Central memory CD8-positive, alpha-beta T cell (primary cell): ENCODE measurements at places on chromosomes 3 and 15.

DNA sequence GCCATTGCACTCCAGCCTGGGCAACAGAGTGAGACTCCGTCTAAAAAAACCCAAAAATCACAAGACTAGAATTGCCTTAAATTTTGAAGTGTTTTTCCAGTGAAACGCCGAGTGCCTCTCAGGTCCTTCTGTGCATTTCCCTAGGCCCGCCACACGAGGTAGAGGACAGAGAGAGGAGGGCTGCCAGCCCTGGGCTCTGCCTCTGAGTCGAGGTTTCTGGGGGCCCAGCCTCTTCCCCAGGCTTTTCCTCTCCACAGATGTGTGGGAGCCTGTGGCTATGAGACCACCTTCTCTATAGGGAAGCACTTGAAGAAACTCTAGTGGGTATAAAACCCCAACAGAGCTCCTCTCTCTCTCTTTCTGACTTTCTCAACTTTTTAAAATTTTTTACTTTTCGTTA is 10.9 kb upstream of the EHD4 start:
- DNase-seq: no peak
- peaks cover 3% of the 10 kb centered on the region for H3K36me3 ChIP-seq
- H3K4me3 ChIP-seq: no peak overlapping the region
- no peaks in the 10 kb centered on the region for H3K27me3 ChIP-seq
- no peaks in the 10 kb centered on the region for H3K4me1 ChIP-seq

GRCh38 chr3:194243172-194243837 is 107.4 kb downstream of the HES1 start:
- no peak for DNase-seq
- no peaks in the 10 kb centered on the region for H3K4me1 ChIP-seq
- H3K27ac ChIP-seq: no peak overlapping the region
- no peak overlapping the region for H3K4me3 ChIP-seq

DNA sequence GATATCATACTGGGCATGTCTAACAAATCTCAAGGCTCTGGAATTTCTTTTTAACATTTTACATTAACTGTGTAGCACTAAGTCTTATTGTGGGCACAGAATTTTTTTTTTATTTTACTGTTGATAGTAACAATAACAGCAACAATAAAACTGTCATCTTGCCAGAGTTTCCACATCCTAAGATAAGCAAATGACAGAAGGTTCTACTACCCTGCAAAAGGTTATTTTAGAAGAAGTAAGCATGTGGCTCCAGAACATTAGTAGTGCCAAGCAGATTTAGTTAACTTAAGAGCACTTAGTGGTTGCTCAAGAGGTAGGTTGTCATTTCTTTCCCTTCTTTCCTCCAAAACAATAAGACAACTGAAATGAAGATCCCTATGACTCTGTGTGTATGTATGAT is 743.0 kb upstream of the CBLB start:
- DNase-seq: no peak
- no peaks in the 10 kb centered on the region for H3K27me3 ChIP-seq
- H3K27ac ChIP-seq: no peak overlapping the region
- peaks cover 6% of the 10 kb centered on the region for H3K4me1 ChIP-seq

- DNase-seq: no peak
- H3K27ac ChIP-seq: no peak overlapping the region
- no peaks in the 10 kb centered on the region for H3K4me1 ChIP-seq
- no peak overlapping the region for H3K4me3 ChIP-seq
- no peaks in the 10 kb centered on the region for H3K36me3 ChIP-seq
Measured at GRCh38 chr3:69842789-69843188, 103.5 kb downstream of the MITF start.

GRCh38 chr3:154614601-154615000 is 184.6 kb upstream of the GPR149 start:
- no peaks in the 10 kb centered on the region for H3K36me3 ChIP-seq
- H3K4me1 ChIP-seq: no peaks in the 10 kb centered on the region
- H3K27me3 ChIP-seq: no peaks in the 10 kb centered on the region
- no peak overlapping the region for H3K4me3 ChIP-seq

DNA sequence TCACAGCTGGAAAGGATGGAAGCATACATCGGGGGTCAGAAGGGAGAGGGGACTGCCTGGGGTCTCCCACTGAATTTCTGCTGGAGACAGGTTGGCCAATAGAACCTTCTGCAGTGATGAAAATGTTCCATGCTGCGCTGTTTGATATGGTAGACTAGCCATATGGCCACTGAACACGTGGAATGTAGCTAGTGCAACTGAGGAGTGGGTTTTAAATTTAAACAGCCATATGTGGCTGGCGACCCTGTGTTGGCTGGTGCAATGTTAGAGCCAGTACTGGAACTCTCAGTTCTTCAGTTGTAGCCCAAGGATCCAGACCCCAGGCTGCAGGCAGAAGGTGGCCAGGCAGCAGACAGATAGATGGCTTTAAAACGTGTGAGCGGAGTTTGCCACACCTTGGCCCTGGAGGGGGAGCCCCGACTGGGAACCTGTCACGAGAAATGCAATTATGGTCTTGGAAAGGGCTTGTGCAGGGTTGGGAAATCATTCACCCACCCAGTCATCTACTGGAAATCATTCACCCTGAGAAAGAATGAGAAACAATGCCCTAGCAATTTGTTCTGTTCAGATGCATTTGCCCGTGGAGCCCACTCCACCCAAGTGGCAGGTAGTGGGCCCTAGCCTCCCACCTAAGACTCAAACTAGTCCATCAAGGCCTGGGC is 127.6 kb downstream of the FBLN2 start:
- H3K4me1 ChIP-seq: no peaks in the 10 kb centered on the region
- peaks cover 37% of the 10 kb centered on the region for H3K27me3 ChIP-seq
- H3K36me3 ChIP-seq: no peaks in the 10 kb centered on the region
- no peak overlapping the region for H3K4me3 ChIP-seq

- H3K36me3 ChIP-seq: no peaks in the 10 kb centered on the region
- H3K4me3 ChIP-seq: no peak overlapping the region
- H3K4me1 ChIP-seq: no peaks in the 10 kb centered on the region
- no peak for DNase-seq
Measured at GRCh38 chr3:116001151-116001621, 377.9 kb downstream of the GAP43 start.

DNA sequence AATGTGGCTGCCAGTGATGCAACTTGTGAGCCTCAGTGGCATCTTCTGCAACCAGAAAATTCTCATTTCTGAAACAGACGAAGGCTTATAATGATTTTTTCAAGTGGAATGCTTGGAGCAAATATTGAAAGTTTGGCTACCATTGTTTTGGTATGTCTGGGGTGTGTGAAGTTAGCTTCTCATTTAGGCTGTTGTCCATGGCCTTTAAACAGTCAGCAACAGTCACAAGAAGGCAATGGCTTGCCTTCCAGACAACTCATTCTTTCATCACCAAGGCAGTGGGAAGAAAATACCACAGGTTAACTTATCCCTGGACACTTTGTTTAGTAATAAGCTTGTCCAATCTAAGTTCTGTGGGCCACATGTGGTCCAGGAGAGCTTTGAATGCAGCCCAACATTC is 4.7 kb upstream of the BNC1 start:
- H3K4me3 ChIP-seq: no peak overlapping the region
- peaks cover 38% of the 10 kb centered on the region for H3K27me3 ChIP-seq
- no peak for DNase-seq
- H3K27ac ChIP-seq: no peak overlapping the region
- H3K4me1 ChIP-seq: no peaks in the 10 kb centered on the region

DNA sequence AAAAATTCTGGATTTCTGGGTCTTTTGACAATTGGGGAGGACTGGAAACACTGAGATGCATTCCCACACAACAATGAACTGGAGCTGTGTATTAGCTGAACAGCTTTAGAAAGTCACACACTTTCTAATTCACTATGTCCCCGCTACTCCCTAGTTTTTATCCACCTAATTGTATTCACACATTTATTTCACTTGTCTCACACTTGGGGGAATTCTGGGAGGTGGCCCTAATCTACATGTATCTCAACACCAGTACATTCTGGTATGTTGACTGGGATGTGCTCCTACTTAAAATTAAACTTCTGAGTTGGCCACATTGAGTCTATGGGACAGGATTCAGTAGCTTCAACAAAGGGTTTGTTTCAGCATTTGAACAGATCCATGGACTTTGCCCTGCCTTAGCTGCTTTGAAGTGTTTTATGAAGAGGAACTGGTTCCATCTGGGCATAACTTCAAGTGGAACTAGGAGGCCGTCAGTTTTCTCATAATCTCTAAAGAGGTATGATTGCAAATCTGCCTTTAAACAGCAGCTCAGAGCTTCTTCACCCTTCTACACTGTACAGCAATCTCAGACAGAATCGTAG is 106.5 kb upstream of the CMC1 start:
- H3K4me3 ChIP-seq: no peak overlapping the region
- H3K36me3 ChIP-seq: no peaks in the 10 kb centered on the region
- no peak for DNase-seq
- no peaks in the 10 kb centered on the region for H3K27me3 ChIP-seq
- H3K27ac ChIP-seq: no peak overlapping the region
